Heart left ventricle (tissue), 16 donors: ENCODE measurements at places on chromosomes 6 and 20.

GRCh38 chr6:40210628-40211056 is 276.4 kb upstream of the MOCS1 start:
- no peak for DNase-seq

DNA sequence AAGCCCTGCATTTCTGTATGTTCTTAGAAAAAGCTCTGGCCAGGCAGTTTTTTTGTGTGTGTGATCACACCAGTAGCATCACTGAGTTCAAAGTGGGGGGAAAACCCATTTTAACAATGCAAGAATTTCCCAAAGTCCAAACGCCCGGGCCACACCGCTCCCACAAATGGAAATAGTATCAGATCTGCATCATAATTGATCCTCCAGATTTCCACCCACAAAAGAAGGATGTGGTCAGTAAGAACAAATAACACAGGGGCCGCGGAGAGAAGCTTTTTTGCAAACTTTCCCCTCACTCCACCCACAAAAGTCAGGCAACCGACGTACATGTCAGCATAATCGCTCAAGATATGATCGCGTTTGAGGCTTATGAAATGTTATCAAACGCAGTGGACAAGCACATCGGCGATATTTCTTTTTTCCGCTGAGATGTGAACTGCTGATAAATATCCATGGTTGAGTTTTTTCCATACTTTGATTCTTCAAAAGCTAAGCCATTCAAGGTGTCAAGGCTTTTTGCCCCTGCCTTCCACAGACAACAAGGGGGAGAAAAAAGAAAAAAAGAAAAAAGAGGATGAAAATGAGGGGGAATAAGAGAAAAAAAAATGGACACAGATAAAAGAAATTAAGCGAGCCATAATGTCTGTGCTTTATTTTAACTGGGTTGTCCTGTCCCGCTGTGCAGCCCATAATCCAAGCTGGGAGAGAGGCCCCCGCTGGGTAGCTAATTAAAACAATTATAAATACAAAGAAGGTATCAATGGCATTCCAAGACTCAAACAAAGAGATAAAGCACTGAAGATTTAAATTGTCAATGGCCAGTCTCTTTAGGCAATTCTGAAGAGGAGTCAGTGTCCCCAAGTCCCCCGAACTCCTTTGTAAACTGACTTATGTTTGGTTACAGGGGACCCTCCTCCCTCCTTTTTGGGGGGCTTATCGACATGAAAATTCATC is 143.5 kb downstream of the ZFP64 start:
- DNase-seq = no peak

GRCh38 chr6:128443553-128443952 is 76.8 kb downstream of the PTPRK start:
- no peak for DNase-seq

DNA sequence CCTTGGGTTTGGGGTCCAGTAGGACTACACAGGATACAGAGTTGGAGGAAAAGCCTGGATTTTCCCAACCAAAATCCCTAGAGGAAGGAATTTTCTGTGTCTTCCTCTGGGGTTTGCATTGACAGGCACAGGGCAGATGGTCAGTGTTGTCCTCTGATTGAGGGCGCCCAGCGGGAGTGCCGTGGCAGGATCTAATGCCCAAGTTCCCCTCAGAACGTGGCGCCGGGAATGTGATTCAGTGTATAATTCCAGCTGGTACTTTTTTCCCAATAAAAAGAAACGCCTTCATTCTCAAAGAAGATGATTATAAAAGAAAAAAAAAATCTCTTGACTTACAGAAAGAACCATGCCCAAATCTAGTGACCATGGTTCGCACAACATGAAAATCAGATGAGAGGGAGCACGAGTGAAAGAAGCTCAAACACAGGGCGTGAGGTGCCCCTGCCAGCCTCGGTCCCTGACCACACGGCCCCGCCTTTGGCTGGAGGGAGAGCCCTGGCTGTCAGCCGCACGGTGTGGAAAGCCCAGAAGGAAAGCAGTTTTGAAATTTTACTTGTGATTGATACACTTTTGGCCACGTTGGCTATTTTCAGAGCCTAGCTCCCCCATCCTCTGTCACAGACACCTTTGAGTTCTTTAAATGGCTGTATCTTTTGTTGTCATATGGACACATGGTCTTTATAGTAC is 31.6 kb downstream of the VEGFA start:
- DNase-seq = no peak

GRCh38 chr6:33700391-33701050 is 11.0 kb downstream of the UQCC2 start:
- peak; percentile 59 for DNase-seq

DNA sequence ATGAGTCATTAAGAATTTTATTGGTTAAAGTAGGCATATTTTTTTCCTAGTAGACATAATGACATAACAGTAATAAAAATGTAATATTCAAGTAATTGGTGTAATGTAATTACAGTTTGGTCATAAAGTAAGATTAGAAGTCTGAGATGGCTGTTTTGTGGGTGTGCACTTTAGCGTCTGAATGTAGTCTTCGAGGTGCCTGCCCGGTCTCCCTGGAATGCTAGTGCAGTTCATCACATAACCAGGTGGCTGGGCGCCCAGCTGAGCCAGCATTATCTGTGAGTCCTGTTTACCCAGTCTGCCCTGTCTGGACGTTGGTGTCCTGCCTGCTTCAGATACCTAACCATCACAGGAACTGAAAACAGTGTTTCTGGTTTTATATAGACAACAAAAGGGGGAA is 419.1 kb downstream of the CDC5L start:
- no peak for DNase-seq
